MV-4-11 (cell line): ENCODE measurements at places on chromosomes 16 and 17.

DNA sequence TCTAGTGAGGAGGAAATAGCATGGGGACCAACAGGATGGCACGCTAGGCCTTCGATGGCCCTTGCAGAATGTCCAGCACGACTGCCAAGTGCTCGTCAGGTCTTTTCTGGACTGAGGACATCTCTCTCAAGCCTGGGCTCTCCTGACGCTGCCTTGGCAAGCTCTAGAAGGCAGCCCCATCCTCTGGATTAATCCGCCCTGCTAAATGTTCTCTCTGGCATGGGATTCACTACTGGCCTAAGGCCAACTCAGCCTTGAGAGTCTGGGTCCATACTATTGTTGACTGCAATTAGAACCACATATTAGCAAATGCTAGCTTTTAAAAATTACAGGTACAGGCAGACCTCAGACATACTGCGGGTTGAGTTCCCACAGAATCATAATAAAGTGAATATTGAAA, 2.5 kb upstream of the CEP295NL start:
- no peak for DNase-seq

- no peak for DNase-seq
Measured at GRCh38 chr17:33664116-33664840, 371.2 kb upstream of the ASIC2 start.

- no peak for DNase-seq
Measured at GRCh38 chr17:11925262-11926021, 71.8 kb downstream of the ZNF18 start.

GRCh38 chr17:60971515-60972369, 294.1 kb downstream of the BCAS3 start:
- DNase-seq: peak; percentile 31

DNA sequence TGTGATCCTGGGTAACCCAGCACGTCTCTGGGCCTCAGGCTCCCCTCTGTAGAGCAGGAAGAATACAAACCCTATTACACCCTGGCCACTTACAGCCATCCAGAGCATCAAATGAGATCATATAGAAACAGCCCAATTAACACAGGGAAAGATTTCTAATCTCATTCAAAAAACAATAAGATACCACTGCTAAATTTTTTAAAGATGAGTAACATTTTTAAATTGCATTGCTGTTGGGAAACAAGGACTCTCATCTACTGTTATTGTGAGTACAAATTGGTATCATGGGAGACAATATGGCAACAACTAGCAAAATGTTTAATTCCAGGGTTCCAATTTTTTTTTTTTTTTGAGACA, 41.1 kb downstream of the SRL start:
- DNase-seq: no peak

DNA sequence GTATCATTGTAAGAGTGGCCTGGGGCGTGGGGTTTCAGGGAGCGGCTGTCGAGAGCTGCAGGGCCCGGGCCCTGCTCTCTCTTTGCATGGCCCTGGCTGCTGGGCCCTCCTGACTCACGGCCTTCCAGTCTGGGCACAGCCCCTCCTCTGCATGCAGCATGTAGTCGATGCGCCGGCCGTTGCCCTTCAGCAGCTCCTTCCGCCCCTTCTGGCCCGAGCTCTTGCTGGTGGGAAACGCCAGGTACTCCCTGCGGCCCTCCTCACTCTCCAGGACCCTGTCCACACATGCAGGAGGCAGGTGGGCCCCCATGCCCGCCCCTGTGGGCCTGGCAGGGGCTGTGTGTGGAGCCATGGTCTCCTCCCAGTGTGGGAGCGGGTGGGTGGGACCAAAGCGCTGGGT, 50.7 kb downstream of the PRMT7 start:
- DNase-seq: no peak

DNA sequence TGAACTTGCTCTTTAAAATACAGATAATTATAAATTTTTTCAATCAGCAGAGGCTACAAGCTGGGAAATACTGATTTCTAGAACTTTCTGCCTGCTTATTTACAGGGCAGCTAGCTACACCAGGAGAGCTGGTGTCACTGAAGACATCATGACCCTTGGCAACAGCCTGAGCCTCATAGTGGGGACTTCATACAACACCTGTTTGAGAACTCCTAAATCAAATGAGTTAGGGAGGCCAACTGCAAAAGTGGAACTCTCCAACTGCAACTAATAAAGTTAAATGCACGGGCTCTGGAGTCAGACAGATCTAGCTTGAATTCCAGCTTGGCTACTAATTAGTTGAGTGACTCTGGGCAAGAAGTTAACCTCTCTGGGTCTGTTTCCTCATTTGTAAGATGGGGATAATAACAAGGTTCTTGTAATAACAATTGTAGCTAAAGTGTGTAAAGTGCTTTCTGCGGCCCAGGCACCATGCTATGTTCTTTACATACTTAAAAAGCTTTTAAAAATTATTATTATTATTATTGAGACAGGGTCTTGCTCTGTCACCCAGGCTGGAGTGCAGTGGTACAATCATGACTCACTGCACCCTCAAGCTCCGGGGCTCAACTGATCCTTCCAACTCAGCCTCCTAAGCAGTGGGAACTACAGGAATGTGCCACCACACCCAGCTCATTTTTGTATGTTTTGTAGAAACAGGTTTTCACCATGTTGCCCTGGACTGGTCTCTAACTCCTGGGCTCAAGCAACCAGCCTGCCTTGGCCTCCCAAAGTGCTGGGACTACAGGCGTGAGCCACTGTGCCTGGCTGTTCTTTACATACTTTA, 33.4 kb downstream of the VAC14 start:
- DNase-seq: no peak

DNA sequence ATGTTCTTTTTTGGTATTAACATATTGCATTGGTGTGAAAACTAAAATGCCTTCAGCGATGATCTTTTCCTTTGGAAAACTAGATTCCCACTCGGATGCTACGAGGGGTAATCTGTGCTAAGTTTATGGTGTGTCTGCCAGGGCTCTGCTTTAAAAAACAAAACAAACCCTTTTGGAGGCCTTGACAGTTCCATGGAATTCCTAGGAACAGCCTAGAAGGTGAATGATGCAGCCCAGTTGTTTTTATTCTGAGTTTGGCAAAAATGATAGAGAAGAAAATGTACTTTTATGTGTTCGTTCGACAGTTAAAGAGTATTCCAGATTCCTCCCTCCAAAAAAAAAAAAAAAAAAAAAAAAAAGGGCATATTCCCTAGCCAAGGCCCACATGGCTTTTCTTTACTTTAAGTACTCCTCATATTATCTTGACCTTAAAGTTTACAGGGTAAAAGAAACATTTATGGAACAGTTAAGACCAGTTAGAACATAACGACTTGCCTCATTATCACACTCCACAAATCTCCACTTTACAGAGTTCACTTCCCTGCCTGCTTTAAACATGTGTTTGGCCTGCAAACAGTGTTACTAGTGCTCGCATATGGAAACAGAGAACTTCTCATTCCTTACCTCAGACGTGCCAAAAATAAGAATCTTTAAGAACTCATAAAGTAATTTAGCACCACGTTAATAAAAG, 159.1 kb downstream of the WWOX start:
- DNase-seq: no peak

DNA sequence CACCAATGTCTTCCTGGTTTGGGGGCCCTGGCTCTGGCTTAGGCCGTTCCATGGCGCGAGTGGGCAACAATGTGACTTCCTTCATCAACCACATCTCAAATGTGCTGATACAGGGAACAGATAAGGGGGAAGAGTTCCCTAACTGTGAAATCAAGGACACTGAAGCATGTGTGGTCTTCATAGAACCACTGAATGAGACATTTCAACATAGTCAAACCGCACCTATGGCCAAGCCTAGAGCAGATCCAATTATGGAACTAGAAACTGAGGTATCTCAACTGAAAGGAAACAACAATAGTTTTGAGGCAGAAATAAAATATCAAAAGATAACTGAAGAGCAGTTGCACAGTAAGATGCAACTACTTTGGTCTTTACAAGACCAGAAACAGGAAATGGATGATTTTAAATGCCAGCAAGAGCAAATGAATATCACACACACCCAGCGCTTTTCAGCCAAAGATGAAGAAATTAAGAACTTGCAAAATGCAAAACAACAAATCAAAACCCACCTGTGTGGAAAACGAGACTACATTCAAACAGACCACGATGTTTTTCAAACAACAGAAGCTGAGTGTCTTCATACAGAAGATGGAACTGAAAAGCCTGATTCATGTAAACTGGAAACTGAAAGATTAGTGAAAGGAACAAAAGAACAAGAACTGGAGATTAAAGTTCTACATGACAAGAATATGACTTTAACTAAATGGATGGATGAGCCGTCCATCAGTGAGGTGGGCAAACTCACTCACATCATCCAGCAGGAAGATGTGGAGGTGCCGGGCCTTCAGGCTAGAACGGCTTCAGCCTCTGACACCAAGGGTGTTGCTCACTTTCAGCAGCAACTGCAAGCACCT, 18.1 kb upstream of the LCMT1 start:
- DNase-seq: peak; percentile 97

- no peak for DNase-seq
Measured at GRCh38 chr16:51049276-51049675, 101.8 kb downstream of the SALL1 start.

GRCh38 chr17:38326996-38327792, 16.6 kb downstream of the GPR179 start:
- peak; percentile 73 for DNase-seq

DNA sequence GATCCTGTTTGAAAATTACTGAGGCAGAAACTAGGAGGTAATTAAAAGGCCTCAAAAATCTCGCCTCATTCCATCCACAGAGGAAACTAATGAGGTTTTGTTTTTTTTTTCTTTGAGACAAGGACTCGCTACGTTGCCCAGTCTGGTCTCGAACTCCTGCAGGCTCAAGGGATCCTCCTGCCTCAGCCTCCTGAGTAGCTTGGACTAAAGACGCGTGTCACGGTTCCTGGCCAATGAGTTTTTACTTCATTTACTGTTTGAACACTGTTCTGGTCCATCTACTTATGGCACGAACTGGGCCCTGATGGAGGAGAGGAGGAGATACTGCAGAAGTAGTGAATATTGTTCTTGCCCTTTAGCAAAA, 600 bp upstream of the BLTP2 start:
- DNase-seq: no peak

GRCh38 chr17:4759776-4760236, 11.9 kb upstream of the TM4SF5 start:
- peak; percentile 94 for DNase-seq

DNA sequence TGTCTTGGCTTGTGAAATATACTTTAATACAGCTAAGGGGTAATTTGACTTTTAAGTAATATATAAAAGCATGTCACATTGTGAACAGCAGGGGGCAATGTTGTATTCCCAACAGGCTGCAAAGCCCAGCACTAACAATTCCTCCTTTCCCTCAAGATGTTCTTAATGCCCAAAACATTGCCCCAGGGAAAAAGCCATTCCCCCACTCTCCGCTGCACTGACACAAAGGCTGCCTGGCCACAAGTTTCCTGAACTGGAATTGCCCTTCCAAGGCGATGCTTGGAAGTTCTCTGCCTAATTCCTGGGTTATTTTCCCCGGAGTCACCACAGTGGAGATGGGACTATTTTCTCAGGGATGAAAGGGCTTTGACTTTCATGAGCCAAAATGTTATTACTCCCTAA, 27.2 kb downstream of the CLEC16A start:
- peak; percentile 43 for DNase-seq

GRCh38 chr16:1659031-1659430, 19.0 kb upstream of the JPT2 start:
- DNase-seq: no peak

GRCh38 chr17:63914471-63914870, 3.4 kb upstream of the CSHL1 start:
- no peak for DNase-seq

DNA sequence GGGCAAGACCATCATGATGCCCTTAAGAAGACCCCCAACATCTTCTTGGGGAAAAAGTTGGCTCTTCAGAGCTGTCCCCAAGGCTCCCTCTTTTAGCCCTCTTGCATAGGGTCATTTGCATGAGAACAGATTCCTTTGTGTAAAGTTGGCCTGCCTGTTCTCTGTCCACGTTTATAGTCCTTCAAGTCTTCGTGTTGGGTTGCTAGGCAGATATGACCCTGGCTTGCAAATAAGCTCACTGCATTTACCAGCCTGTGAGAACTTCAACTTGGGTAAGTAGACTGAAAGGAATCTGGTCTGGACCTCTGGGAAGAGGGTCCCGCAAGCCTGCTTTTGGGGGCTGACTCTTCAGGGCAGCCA, 2.9 kb downstream of the ARSG start:
- DNase-seq: no peak

- DNase-seq: no peak
Measured at GRCh38 chr16:88511906-88512305, 58.3 kb upstream of the ZC3H18 start.

- DNase-seq: no peak
Measured at GRCh38 chr16:58393138-58393504, 850 bp downstream of the GINS3 start.

- DNase-seq: no peak
Measured at GRCh38 chr16:68251832-68252231, 6.7 kb downstream of the PLA2G15 start.

DNA sequence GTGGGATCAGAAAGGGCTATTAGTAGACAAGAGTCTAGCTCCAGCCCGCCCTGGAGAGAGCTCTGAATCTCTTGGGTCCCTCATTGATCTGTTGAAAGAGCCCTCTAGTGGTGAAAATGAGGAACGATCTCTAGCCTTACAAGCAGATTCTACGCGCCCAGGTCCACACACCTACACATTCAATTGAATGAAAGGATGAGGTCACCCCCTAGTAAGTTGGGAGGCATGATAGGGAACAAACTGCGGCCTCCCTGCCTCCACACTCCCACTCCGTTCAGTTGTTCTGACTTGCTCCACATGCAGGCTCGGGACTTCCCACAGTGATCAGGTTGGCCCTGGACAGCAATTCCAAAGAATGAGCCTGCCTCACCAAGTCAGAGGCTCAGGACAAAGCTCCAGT, 2.9 kb upstream of the CACNG3 start:
- peak; percentile 30 for DNase-seq

GRCh38 chr17:16923904-16924695, 47.8 kb downstream of the TNFRSF13B start:
- no peak for DNase-seq

GRCh38 chr16:74738113-74738541, 36.5 kb downstream of the FA2H start:
- DNase-seq: no peak

- no peak for DNase-seq
Measured at GRCh38 chr16:54175169-54175551, 111.4 kb downstream of the IRX3 start.

DNA sequence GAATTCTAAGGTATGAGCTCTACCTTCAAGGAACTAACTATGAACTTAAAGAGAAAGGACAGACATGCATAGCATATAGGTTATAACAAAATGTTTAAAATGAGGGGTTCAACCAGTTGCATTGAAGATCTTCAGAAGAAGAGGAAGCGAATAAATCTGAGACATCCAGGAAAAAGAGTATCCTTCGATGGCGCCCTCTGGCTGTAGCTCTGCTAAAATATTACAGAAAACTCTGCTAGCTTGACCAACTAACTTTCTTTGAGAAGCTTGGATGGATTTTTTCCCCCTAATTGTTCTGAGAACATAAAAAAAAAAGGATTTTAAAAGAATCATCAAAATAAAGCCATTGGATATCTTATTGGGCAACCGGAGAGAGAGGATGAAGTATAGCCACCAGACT, 659.9 kb upstream of the SOX9 start:
- DNase-seq: peak; percentile 40

- no peak for DNase-seq
Measured at GRCh38 chr17:2084036-2084765, 29.3 kb downstream of the HIC1 start.
